ENCODE measurements at places on chromosomes 5 and 9.

GRCh38 chr9:115285836-115286235 lies 167.9 kb upstream of the TNC start:
- DNase-seq: no peak

GRCh38 chr9:95808011-95808410 lies 67.5 kb upstream of the ERCC6L2 start:
- DNase-seq: no peak

DNA sequence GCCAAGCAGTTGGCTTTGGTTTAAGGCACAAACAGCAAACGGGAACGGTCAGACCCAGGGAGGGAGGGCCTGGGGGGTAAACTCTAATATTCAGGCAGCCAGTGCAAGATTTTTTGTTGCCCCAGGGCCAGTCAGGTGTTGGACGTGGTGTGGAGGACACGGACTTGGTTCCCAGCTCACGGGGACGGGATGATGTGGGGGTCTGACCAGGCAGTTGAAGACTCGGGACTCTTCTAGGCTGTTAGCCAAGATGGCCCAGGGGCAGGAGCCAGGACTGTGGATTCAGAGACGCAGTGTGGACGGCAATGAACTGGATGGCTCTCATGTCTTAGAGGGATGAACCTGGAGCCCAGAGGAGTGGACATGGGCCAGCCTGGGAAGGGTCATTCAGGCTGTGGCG lies 169.2 kb downstream of the C9orf50 start:
- DNase-seq: no peak

- DNase-seq: no peak
Observed at GRCh38 chr9:104805441-104805840, 41.5 kb downstream of the NIPSNAP3B start.

GRCh38 chr5:169938439-169938838 lies 41.9 kb downstream of the INSYN2B start:
- DNase-seq: no peak

GRCh38 chr5:179152941-179153340 lies 92.8 kb downstream of the ZNF354C start:
- no peak for DNase-seq

GRCh38 chr9:122393284-122393983 lies 22.6 kb downstream of the PTGS1 start:
- no peak for DNase-seq
